MCF 10A (cell line): ENCODE measurements at places on chromosomes 13 and 19. TPM values are rescaled to one million over a fixed set of nuclear protein-coding genes. Genes with fewer than 3 reads are reported as not detected.
A peak's percentile ranks its signal among the peaks of the same experiment; 100 is the strongest.

Gene ZIC2
- total RNA-seq = 7.0 and 8.2 TPM in 2 replicates

Gene MZT1
- 25.4 and 28.4 TPM in 2 replicates for total RNA-seq

Gene PCDH8
- not detected in 2 replicates for total RNA-seq

Gene RNF113B
- not detected in 2 replicates for total RNA-seq

Gene PSG5
- total RNA-seq = not detected in 2 replicates

Gene SYNGR4
- total RNA-seq = not detected in 2 replicates

Gene ZNF738
- total RNA-seq = 3.4 and 4.3 TPM in 2 replicates

Gene GSX1
- not detected in 2 replicates for total RNA-seq

Gene UPK1A
- not detected in 2 replicates for total RNA-seq

Gene IGLON5
- total RNA-seq = not detected in 2 replicates

Gene ZNF527
- total RNA-seq = 4.3 and 5.0 TPM in 2 replicates

Gene KLF2
- total RNA-seq = 3.3 and 3.8 TPM in 2 replicates

Gene CABP5
- not detected in 2 replicates for total RNA-seq

Gene STOML3
- not detected in 2 replicates for total RNA-seq

Gene CBLC
- total RNA-seq = 9.6 and 14.6 TPM in 2 replicates

Gene MISP
- total RNA-seq = 33.7 and 35.0 TPM in 2 replicates

Gene FBXL12
- total RNA-seq = 27.4 and 30.8 TPM in 2 replicates

- no peaks in the 10 kb centered on the region for H3K4me1 ChIP-seq
- peak; percentile 53 for DNase-seq
- H3K27me3 ChIP-seq = no peaks in the 10 kb centered on the region
- no peak overlapping the region for H3K27ac ChIP-seq
Measured at GRCh38 chr19:16417660-16418596, 53.8 kb downstream of the EPS15L1 start.

DNA sequence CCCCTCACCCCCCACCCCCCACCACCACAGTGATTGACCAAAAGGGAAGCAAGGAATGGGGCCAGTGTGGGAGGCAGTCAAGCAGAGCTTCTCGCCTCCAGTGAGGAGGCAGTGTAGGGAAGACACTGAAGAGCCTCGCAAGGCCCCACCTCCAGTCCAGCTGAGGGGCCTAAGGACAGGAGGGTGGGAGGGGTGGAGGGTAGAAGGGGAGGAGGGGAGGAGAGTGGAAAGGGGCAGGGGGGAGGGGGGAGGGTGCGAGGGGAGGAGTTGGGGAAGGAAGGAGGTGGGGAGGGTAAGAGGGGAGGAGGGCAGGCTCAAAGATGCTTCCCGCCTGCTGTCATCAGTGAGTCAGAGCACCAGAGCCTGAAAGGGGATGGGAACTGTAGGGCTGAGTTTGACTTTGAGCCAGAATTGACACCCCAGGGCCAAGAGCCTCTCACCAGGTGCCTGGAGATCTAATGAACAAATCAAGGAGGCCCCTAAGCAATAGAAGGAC, 786.2 kb downstream of the UQCRFS1 start:
- no peaks in the 10 kb centered on the region for H3K36me3 ChIP-seq
- no peak for DNase-seq
- no peak overlapping the region for H3K27ac ChIP-seq
- H3K27me3 ChIP-seq = no peaks in the 10 kb centered on the region
- H3K4me3 ChIP-seq = no peak overlapping the region

- no peak for DNase-seq
- no peak overlapping the region for H3K27ac ChIP-seq
- H3K4me1 ChIP-seq = no peaks in the 10 kb centered on the region
- H3K36me3 ChIP-seq = no peaks in the 10 kb centered on the region
Measured at GRCh38 chr13:71787414-71787813, 79.6 kb downstream of the DACH1 start.

- DNase-seq = peak; percentile 3
- H3K4me1 ChIP-seq = peaks cover 25% of the 10 kb centered on the region
- H3K4me3 ChIP-seq = peak overlapping the region; percentile 80
- H3K27me3 ChIP-seq = no peaks in the 10 kb centered on the region
- peak overlapping the region; percentile 47 for H3K27ac ChIP-seq
Measured at GRCh38 chr13:26255691-26256277, 1.9 kb downstream of the CDK8 start.

DNA sequence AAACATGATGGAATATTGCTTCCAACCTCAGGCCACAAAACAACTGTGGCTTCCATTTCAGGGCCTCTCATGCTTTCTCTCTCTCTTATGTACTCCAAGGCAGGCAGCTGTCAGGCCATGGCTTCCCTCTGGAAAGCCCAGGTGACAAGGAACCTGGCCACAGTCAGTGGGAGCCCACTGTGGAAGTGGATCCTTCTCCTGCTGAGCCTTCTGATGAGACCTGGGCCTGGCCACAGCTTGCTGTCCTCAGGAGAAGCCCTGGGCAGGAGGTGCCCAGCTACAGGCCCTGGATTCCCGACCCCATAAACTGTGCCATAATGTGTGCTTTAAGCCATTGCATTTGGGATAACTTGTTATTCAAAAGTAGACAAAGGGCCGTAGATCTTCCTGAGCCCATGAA, 71.2 kb downstream of the SPACA7 start:
- H3K27ac ChIP-seq = no peak overlapping the region
- no peaks in the 10 kb centered on the region for H3K36me3 ChIP-seq
- H3K27me3 ChIP-seq = no peaks in the 10 kb centered on the region
- H3K4me1 ChIP-seq = no peaks in the 10 kb centered on the region
- DNase-seq = no peak
- H3K4me3 ChIP-seq = no peak overlapping the region

DNA sequence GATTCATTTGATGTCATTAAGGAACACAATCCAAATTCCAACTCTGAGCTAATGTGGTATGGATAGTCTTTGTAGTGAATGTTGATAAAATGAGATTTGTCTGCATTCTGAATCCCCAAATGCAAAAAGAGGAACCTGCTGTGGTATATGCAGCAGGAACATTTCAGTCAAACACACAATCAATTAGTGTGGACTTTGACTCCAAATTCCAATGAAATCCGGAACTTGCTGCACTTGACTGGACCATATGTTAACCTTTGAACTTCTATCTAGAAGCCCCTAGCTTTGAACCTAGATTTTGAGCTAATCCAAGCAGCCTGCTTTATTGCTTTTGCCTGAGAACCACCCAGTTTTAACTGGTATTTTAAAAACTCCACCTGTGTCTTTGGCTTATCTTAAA, 341.3 kb downstream of the SPRY2 start:
- no peak for DNase-seq
- peaks cover 11% of the 10 kb centered on the region for H3K4me1 ChIP-seq
- H3K27ac ChIP-seq = no peak overlapping the region
- H3K27me3 ChIP-seq = no peaks in the 10 kb centered on the region
- no peak overlapping the region for H3K4me3 ChIP-seq
- H3K36me3 ChIP-seq = no peaks in the 10 kb centered on the region

- no peak overlapping the region for H3K4me3 ChIP-seq
- DNase-seq = peak; percentile 4
- H3K4me1 ChIP-seq = peaks cover 10% of the 10 kb centered on the region
- H3K27ac ChIP-seq = no peak overlapping the region
Measured at GRCh38 chr13:41179593-41180250, 14.6 kb downstream of the KBTBD7 start.

GRCh38 chr13:109867766-109868165, 81.4 kb upstream of the IRS2 start:
- H3K4me1 ChIP-seq = peaks cover 2% of the 10 kb centered on the region
- DNase-seq = peak; percentile 36
- H3K27ac ChIP-seq = no peak overlapping the region
- no peak overlapping the region for H3K4me3 ChIP-seq
- H3K27me3 ChIP-seq = no peaks in the 10 kb centered on the region

DNA sequence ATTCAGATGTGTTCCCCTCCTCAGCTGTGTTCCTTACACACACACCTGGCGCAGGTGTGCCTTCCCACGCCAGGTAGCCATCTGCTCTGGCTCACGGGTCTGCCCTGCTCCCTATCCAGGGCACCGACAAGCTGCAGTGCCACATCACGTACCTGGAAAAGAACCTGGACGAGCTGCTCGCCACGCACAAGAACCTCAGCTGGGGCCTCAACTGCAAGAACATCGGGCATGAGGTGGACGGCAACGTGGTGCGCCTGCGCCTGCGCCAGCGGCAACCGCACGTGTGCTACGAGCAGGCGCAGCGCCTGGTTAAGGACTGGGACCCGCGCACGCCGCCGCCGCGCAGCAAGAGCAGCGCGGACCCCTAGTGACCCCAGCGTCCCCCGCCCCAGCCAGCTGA, 26.5 kb upstream of the CASP14 start:
- DNase-seq = no peak
- no peak overlapping the region for H3K4me3 ChIP-seq
- no peaks in the 10 kb centered on the region for H3K36me3 ChIP-seq

GRCh38 chr19:435707-436412, 25.0 kb downstream of the SHC2 start:
- H3K36me3 ChIP-seq = peaks cover 5% of the 10 kb centered on the region
- no peaks in the 10 kb centered on the region for H3K27me3 ChIP-seq
- no peak overlapping the region for H3K4me3 ChIP-seq

DNA sequence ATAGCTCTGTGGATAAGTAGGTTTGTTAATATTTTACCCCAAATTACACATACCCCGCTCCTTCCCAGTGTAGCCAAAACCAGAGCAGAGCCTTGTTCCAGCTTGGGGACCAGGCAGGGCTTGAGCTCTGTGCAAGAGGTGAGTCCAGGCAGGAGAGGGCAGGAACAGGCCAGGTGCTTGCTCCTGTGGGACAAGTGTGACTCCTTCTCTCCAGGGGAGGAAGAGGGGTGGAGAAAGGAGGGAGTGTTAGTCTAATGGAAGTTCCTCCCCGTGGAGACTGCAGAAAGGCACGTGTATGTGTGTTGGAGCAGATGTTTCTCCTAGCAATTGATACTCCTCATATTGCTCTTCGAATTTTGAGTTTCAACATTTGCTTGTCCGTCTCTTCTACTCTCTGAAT, 201.0 kb downstream of the FGF9 start:
- no peaks in the 10 kb centered on the region for H3K36me3 ChIP-seq
- H3K27me3 ChIP-seq = no peaks in the 10 kb centered on the region
- DNase-seq = no peak
- H3K4me1 ChIP-seq = peaks cover 8% of the 10 kb centered on the region

GRCh38 chr13:51241720-51242119, 19.5 kb downstream of the FAM124A start:
- H3K4me1 ChIP-seq = no peaks in the 10 kb centered on the region
- H3K36me3 ChIP-seq = no peaks in the 10 kb centered on the region
- DNase-seq = peak; percentile 32
- H3K27ac ChIP-seq = no peak overlapping the region

GRCh38 chr19:53927739-53928138, 18.7 kb downstream of the CACNG7 start:
- H3K27ac ChIP-seq = no peak overlapping the region
- peak; percentile 63 for DNase-seq
- no peaks in the 10 kb centered on the region for H3K27me3 ChIP-seq
- no peak overlapping the region for H3K4me3 ChIP-seq
- no peaks in the 10 kb centered on the region for H3K36me3 ChIP-seq

DNA sequence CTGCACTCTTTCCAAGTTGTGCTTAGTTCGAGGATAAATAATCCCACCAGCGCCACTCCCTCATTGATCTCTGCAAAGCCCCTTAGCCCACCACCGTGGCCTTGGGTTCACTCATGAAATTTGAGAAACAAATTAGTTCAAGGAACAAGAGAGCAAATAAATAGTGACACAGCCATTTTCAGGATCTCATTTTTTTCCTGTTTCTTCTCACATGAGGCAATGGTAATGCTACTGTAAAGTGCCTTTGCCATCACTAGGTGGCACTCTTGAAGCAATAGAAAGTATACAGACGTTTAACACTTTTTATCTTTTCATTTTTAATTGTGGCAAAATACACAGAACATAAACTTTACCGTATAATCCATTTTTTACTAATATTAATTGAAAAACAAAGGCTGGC, 76.8 kb upstream of the ZNF835 start:
- no peaks in the 10 kb centered on the region for H3K4me1 ChIP-seq
- peak; percentile 3 for DNase-seq
- no peak overlapping the region for H3K27ac ChIP-seq
- no peaks in the 10 kb centered on the region for H3K27me3 ChIP-seq

DNA sequence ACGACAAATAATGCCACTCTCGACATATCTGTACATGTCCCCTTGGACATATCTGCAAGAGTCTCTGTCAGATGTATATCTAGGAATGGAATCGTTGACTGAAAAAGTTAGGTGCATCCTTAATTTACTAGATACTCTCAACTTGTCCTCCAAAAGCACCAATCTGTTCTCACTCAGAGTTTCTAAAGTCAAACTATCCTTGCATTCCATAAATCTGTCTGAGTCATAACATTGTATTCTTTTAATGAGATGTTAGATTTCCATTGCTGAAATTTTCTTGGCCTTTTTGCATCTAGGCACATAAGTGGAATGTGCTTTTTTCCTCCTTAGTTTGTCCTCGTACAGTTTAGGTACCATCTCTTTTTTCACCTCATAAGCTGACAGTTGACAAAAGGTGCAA, 139.8 kb downstream of the PTPRS start:
- H3K4me3 ChIP-seq = no peak overlapping the region
- no peaks in the 10 kb centered on the region for H3K36me3 ChIP-seq
- H3K4me1 ChIP-seq = no peaks in the 10 kb centered on the region
- H3K27me3 ChIP-seq = no peaks in the 10 kb centered on the region
- DNase-seq = no peak

DNA sequence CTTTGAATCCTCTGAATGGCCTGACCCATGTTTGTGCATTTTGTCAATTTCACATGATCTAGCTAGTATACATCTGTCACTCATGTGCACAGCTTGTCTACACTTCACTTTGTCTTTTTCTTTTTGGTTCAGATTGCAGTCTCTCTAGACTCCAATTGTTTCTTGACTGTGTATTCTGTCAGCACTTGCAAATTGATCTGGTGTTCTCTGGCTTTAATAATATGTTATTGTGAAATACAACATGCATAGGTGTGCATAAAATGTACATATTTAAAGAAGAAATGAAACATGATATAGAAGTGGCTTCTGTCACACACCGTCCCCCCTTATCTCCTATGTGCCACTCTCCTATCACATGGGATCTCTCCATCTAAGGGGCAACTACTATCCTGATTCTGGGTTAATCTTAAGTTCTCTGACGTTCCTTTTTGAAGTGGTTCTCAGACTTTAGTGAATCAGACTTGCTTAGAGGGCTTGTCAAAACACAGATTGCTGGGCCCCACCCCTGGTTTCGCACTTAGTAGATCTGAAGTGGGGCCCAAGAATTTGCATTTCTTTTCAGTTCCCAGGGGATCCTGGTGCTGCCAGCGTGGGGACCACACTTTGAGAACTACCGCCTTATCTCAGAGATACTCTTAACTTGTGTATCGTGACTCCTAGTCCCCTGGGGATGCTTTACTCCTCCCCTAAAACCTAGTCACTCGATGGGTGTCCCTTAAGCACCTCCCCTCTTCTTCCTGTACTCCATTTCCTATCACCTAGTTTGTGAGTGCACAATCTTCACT, 5.8 kb downstream of the KRTDAP start:
- no peak for DNase-seq
- H3K27me3 ChIP-seq = peaks cover 55% of the 10 kb centered on the region
- peaks cover 6% of the 10 kb centered on the region for H3K36me3 ChIP-seq
- no peak overlapping the region for H3K27ac ChIP-seq

GRCh38 chr19:18286973-18287635, 5.7 kb upstream of the JUND start:
- DNase-seq = no peak
- H3K4me3 ChIP-seq = no peak overlapping the region
- H3K27me3 ChIP-seq = no peaks in the 10 kb centered on the region
- peaks cover 4% of the 10 kb centered on the region for H3K36me3 ChIP-seq
- H3K27ac ChIP-seq = peak overlapping the region; percentile 59
- peaks cover 17% of the 10 kb centered on the region for H3K4me1 ChIP-seq

GRCh38 chr13:102769679-102770078, 3.9 kb downstream of the TEX30 start:
- no peaks in the 10 kb centered on the region for H3K27me3 ChIP-seq
- no peak overlapping the region for H3K4me3 ChIP-seq
- H3K36me3 ChIP-seq = peaks cover 5% of the 10 kb centered on the region
- H3K27ac ChIP-seq = peak overlapping the region; percentile 61
- H3K4me1 ChIP-seq = peaks cover 18% of the 10 kb centered on the region
